ENCODE measurements at places on chromosomes 6 and 20.

DNA sequence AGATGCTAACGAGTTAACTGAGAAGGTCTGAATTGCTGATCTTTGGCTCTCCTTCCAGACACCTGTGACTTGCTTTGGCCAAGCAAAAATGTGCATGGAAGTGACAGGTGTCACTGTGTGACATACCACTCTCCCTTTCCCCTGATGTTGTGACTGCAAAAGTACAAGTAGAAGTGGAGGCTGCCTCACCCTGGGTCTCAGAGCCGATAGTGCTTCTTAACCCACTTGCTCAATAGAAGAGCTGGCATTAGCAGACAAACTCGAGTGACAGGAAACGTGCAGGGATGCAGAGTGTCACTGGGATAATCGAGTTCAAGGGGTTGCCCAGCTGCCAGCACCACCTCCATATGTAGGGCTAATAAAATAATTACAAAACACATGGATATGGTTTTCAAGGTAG, 16.4 kb upstream of the SPO11 start:
- no peak for DNase-seq

DNA sequence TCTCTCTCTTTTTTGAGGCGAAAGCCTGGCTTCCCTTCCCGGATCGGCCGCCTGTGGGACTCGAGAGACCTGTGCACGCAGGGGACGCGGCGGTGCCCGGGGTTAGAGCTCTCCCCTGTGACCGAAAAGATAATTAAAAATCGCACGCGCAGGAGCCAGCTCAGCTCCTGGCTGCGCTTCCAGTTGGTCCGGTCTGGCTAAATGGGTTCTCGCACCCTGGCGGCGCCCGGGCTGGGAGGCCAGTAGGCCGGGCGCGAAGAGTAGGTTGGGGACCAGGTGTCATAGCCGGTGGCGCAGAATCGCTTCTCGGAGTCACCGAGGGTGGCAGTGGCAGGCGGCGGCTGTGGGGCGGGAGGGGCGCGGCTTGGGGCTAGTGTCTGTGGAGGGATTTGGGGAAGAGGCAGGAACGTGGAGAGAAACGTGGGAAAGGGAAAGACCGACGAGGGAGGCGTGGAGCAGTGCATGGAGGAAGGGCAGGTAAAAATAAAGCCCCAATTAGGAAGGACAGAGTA, 41.9 kb upstream of the SUPT3H start:
- no peak for DNase-seq

DNA sequence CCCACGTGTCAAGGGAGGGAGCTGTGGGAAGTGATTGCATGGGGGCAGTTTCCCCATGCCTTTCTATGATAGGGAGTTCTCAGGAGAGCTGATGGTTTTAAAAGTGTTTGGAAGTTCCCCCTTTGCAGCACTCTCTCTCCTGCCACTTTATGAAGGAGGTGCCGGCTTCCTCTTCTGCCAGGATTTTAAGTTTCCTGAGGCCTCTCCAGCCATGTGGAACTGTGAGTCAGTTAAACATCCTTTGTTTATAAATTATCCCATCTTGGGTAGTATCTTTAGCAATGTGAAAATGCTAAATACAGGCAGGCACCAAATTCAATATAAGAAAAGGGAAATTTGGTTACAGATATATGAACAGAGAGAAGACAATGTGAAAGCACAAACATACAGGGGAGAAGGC, 96.4 kb upstream of the EPHA7 start:
- no peak for DNase-seq

DNA sequence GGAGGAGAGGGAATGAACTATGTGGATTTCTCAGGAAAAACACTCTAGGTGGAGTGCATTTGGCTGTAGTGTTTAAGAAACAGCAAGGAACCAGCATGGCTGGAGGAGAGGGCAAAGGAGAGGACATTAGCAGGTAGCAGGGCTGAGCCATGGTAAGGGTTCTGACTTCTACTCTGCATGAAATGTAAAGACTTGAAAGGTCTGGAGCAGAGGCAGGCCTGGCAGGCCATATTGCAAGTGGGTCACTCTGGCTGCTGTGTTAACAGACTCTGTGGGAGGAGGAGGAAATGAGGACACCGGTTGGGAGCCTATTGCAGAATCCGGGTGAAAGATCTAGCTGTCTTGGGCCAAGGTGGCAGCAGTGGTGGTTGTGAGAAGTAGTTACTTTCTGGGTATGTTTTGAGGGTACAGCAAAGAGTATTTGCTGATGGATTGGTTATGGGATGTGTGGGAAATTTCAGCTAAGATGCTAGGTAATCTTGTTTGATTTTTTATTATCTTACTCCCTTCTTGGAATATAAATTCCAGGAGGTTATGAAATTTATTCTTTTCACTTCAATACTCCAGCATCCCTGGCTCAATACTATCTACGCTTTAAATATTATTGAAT, 115.9 kb upstream of the BCLAF1 start:
- no peak for DNase-seq

DNA sequence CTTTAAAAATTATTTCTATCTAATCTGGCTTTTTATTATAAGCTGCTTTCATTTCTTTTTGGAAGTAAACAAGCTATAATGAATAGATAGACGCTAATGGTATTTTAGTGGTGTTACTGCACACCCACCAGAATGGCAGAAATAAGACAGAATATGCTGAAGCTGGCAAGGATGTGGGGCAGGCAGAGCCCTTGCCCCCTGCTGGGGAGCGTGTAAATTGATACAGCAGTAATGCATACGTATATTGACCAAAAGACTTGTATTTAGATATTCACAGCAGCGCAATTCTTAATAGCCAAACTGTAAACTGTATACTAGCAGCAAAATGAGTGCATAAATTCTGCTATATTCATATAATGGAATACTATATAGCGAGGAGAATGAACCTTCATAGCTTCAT, 35.3 kb downstream of the TMEM181 start:
- DNase-seq, result no peak
